ENCODE measurements at places on chromosomes 12 and 14.

GRCh38 chr12:101490286-101490920, 15.3 kb downstream of the SPIC start:
- DNase-seq: no peak

- DNase-seq: no peak
Measured at GRCh38 chr12:3292677-3293412, 198.2 kb upstream of the PRMT8 start.

GRCh38 chr12:25018146-25018545, 69.2 kb upstream of the BCAT1 start:
- DNase-seq: no peak

GRCh38 chr12:125187148-125187745, 122.0 kb downstream of the AACS start:
- no peak for DNase-seq

DNA sequence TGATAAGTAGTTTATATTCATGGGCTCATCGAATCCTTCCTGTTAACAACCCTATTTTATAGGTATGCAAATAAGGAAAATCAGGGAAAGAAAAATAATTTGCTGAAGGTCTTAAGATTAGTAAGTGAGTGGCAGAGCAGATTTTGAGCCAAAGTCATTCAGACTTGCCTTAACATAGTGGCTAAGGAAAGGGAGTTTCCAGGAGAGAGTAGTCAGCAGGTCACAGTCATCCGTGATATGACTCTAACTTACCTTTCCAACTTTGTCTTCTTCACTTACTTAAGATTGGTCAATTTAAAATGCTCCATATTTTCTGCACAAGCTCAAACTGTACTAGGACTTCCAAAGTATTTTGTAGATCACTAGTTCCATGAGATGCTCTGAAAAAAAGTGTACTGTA, 46.6 kb downstream of the AKAP6 start:
- no peak for DNase-seq

- no peak for DNase-seq
Measured at GRCh38 chr14:98816720-98817119, 455.3 kb downstream of the BCL11B start.

DNA sequence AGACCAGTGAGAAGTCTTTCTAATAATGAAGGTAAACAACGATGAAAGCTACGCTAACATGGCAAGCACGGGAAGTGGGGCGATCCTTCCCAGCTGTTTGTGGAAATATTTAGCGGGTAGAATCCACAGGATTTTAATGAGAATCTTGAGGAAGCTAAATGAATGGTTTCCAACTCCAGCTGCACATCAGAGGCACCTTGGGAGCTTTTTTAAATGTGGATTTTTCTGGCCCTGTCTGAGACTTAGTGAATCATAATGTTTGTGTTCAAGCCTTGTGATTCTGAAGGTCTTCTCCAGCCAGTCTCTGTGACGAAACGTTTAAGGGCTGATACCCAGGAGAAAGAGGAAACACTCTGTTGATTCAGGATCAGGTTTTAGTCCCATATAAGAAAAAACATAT, 169.8 kb downstream of the CAPZA3 start:
- DNase-seq: no peak

GRCh38 chr14:37027188-37027824, 145.1 kb downstream of the SLC25A21 start:
- DNase-seq: no peak

DNA sequence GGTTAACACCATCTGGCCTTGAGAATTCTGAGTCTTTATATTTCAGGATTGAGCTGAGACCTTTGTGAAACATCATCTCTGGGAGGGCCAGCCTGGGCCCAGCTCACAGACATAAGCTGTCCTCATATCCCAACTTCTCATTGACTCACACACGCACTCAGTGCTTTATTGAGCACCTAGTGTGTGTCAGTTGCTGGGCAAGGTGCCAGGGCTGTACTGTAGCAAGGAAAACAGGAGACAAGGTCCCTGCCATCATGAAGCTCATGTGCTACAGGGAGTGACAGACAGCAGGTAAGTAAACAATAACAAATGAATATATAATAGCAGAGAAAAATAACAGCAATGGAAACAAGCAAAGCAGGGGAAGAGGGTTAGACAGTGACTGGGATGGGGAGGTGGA, 30.5 kb upstream of the CCDC63 start:
- no peak for DNase-seq
